ENCODE measurements at places on chromosomes 6 and 20.

GRCh38 chr6:84581494-84582259, 182.7 kb downstream of the TBX18 start:
- no peak for DNase-seq

GRCh38 chr6:31209137-31209536, 38.7 kb upstream of the POU5F1 start:
- no peak for DNase-seq

DNA sequence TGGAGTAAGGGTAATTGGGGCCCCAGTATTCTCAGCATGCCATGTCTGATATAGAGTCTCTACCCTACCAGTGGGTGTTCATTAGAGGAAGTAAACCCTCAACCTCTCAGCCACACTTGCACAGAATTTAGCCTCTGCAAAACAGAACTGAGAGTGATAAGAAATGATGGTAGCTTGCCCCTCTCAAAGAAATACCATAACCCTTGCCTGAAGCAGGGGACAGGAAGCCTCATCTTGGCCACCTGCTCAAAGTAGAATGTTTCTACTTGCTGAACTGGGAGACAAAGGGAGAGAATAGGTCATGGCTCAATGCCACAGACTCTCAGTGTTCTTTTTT, 33.7 kb downstream of the SPTLC3 start:
- no peak for DNase-seq

- DNase-seq: no peak
These were observed 736.6 kb downstream of the EPHA7 start for GRCh38 chr6:92682516-92683398.

DNA sequence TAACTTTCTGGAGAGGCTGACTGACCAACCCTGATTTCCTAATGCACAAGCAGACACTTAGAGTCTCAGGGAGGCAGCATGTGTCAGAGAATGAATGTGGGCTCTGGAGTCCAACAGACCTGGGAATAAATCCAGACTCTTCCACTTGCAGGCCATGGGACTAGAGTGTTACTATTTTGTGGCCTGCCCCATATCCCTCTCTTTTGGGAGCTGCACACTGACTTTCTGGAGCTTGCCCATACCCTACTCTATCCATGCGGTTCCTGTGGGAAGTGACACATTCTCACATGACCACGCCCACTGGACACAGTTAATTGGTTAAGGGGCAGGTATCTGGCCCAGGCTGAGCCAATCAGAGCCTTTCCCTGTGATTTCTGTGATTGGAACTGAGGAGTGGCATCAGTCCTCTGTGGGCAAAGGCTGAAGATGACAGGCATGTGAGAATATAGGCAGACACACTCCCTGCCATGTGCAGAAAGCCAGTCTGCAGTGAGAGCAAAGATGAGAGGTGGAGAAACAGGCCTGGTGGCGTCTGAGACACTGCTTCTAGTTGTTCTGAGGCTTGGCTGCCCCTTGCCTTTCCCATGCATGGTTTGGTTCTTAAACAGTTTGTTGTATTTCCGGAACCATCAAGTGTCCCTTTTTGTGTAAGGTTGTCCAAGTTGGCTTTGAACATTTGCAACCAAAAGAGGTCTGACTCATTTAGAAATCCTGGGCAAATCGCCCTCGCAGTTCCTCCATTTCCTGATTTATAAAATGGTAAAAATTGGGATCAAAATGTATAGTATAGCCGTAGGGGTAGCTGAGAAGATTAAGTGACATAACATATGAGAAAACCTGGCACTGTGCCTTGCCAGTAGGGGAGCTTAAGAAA, 125.6 kb downstream of the CDC5L start:
- DNase-seq: no peak

DNA sequence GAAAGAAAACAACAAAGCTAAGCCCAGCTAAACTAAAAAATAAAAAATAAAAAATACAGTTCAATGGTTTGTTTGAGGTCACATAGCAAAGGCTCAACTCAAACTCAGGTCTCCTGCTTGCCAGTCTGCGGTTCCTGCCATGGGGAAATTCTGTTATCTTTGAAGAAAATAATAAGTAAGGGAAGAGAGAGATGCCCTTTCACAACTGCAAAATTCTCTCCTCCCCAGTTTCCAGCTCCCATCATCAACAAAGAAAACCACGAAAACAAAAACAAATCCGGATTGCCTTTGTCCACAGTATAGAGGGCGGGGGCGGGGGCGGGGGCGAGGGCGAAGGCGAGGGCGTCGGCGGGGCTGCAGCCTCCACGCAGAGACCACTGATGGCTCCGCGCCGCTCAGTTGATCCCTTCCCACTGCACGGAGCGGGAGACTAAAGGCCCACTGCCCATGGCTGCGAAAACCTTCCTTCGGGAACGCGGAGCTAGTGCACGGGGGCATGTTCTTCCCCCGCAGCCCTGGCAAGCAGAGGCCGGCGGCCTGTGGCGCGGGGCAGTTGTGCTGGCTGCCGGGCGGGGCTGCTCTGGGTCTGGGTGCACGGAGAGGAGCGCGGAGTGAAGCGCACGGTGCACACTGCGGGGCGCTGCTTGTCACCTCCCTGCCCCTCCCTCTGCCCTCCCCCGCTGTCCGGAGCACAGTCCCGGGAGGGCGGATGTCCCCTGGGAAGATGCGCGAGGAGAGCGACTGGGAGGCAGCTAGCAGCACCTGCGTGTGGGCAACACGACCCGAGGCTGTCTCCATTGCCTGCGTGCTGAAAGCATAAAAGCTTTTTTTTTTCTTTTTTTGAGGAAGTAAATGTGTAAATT, 54.1 kb upstream of the TPD52L1 start:
- DNase-seq: no peak

- DNase-seq: no peak
These were observed 308.6 kb downstream of the CDC5L start for GRCh38 chr6:44696099-44696498.
